ENCODE measurements at places on chromosomes 2 and 18.

DNA sequence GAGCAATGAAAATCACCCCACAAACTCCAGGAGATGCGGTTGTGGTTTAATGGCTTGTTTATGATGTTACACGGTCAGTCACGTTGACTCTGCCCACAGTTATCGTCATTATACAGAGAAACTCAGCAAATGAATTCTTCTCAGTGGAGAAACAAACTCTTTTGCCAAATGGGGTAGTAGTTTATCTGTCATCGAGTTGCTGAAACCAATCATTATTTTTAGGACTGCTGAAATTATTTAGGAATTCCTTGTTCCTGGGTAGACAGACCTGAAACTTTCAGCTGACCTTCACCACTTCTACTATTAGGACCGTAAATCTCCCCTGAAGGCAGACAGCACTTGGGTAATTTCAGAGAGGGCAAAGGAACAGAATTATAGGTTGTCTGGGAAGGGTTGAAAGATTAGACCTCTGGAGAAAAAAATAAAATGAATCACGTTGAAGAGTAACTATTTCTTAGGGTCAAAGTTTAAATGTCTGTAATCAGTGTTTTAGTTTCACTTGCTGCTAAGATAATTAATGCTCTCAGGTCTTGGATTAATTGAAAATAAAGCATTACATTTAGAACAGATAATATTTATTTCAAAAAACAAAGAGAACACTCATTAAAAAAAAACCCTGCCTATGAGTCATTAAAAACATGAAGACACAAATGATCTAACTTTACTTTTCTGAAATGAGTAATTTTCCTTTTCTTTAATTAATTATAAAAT, 52.1 kb upstream of the LYPD6 start:
- peaks cover 2% of the 10 kb centered on the region for H3K27me3 ChIP-seq
- no peak overlapping the region for H3K27ac ChIP-seq
- DNase-seq: no peak
- no peaks in the 10 kb centered on the region for H3K4me1 ChIP-seq

DNA sequence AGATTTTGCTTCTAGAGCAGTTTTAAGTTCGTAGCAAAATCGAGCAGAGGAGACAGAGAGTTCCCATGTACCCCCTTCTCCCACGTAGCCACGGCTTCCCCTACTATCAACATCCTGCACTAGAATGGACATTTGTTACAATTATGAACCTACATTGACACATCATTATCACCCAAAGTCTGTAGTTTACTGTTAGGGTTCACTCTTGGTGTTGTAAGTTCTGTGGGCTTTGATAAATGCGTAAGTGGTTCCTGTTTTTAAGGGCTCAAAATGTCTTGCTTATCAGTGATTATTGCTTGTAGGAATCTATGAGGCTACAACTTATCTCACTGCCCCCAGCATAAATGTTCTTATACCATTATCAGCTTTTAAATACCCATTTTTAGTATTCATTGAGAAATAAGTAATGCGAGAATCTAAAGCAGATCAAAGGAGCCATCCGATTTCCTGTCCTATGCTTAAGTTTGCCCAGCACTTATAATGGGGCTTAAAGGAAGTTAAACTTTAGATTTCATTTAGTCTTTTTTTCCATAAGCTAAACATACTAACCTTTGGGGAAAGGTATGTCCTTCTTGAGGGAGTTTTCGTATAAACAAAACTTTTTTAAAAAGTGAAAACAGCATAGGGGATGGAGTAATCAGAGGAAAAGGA, 118.7 kb downstream of the HAUS1 start:
- H3K27ac ChIP-seq: peak overlapping the region; percentile 16
- peaks cover 63% of the 10 kb centered on the region for H3K36me3 ChIP-seq
- H3K4me1 ChIP-seq: peaks cover 66% of the 10 kb centered on the region
- no peaks in the 10 kb centered on the region for H3K27me3 ChIP-seq

DNA sequence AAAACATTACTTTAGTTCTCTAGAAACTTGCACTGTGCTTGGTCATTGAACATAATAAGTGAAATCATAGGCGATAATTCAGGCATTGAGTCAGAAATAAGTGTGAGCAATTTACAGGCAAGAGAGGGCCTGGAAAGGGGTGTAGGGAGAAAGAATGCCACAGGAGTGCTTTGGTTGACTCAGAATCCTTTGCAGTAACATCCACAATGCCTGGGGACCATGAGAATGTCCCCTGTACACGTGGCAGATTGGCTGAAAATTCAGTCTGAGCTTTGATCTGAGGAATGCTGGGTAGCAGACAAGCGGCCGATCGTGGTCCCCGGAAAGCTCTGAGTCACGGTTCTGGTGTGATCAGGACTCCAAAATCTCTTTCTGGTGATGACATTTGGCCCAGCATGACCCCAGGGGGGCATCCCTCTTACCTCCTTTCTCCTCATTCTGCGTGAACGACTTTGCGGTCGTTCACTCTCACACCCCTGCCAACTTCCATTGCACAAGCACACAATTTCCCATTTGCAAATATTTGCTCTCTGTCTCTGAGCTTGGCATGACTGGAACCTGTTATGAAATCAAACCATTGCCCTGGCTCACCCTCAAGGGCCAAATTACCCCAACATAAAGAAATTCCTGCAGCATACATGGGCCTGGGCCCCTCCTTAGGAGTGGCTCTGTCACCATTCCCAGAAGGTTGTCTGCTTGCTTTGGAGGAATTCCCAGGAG, 305.0 kb upstream of the EPAS1 start:
- H3K27me3 ChIP-seq: no peaks in the 10 kb centered on the region
- H3K36me3 ChIP-seq: no peaks in the 10 kb centered on the region
- no peak for DNase-seq
- H3K27ac ChIP-seq: no peak overlapping the region
- H3K4me1 ChIP-seq: peaks cover 3% of the 10 kb centered on the region

- no peak overlapping the region for H3K4me3 ChIP-seq
- peaks cover 2% of the 10 kb centered on the region for H3K36me3 ChIP-seq
- no peak for DNase-seq
- no peaks in the 10 kb centered on the region for H3K4me1 ChIP-seq
- H3K27me3 ChIP-seq: peaks cover 9% of the 10 kb centered on the region
These were observed 24.2 kb downstream of the MYL12B start for GRCh38 chr18:3286159-3286558.
